ENCODE measurements at places on chromosomes 1 and 21.

GRCh38 chr1:46539972-46540371 lies 11.5 kb downstream of the KNCN start:
- DNase-seq = no peak

DNA sequence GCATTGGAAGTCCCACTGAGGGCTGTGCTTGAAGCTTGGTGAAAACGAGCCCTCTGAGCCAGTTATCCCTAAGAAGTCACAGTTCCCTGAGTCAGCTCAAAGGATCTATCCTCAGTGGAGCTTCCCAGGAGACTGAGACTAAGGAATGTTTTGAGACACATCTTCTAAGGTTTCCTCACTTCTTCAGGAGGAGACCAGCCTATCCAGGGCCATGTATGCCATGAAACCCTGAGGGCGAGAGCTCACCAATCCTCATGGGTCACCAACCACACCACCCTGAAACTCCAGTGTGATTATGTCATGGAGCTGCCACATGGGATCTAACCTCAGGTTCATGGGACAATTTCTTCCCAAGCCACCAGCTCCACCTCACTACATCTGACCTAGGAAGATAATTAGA lies 7.6 kb upstream of the TIE1 start:
- DNase-seq = no peak

DNA sequence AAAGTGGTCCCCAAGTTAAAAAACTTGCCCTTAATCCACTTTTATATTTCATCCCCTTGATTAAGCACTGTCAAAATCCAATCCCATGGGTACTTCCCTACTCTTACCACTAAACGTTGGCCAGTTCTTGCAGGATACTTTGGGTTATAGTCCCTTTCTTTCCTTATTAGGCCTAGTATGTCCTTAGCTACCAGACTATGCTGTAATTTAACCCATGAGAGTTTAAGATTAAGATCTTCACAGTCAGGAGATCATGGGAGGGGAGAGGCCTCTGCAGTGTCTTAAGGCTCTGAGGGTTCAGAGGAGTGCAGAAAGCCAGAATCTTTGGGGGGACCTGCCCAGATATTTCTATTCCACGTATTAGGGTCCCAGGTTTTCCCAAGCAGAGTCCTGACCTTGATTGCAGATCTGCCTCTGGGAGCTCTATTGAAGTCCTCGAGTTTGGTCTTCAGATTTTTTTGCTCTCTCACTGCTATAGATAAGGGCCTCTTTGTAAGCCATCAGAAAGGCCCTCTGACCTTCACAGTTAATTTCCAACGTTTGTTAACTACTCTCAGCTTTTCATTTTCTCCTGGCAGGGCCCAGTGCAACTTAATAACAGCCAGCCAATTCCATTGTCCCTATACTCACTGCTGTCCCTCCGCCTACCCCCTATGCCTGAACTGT lies 9.0 kb upstream of the CGN start:
- no peak for DNase-seq

GRCh38 chr21:33458861-33459260 lies 20.9 kb downstream of the TMEM50B start:
- no peak for DNase-seq

- DNase-seq = no peak
Observed at GRCh38 chr1:230109066-230109465, 42.0 kb downstream of the GALNT2 start.

DNA sequence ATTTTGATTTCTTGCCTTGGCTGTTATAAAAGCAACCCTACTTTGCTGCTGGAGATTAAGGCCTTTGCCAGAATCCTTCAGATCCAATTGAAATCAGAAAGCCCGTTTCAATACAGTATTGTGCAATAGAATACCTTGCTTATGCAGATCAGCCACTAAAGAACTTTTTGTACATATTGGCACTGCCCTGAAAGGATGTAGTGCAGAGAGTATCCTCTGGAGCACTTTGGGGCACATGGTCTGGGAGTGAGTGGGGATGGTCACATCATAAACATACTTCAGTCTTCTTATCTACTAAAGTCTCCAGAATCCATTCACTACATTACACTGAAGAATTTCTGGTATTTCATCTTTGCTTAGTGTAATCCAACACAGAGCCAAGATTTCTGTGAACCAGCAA lies 189.0 kb downstream of the CENPF start:
- DNase-seq = no peak

DNA sequence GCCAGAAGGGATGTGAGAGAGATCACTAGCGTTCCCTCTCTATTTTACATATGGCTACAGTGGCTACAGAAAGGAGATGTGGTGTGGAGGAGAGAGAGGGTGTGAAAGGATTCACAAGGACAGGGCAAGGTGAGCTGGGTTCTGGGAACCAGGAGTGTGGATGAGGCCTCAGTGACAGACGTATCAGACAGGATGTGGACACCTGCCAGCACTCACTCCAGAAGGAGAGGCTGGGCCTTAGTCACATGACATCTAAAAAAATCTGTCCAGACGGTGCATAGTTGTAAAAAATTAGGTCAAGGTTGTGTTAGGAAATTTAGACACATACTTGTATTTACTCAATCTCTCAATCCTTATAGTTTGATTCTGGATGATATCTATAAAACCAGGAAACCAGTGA lies 10.6 kb downstream of the TRIM67 start:
- no peak for DNase-seq

- no peak for DNase-seq
Observed at GRCh38 chr1:185869590-185869989, 135.4 kb downstream of the HMCN1 start.

DNA sequence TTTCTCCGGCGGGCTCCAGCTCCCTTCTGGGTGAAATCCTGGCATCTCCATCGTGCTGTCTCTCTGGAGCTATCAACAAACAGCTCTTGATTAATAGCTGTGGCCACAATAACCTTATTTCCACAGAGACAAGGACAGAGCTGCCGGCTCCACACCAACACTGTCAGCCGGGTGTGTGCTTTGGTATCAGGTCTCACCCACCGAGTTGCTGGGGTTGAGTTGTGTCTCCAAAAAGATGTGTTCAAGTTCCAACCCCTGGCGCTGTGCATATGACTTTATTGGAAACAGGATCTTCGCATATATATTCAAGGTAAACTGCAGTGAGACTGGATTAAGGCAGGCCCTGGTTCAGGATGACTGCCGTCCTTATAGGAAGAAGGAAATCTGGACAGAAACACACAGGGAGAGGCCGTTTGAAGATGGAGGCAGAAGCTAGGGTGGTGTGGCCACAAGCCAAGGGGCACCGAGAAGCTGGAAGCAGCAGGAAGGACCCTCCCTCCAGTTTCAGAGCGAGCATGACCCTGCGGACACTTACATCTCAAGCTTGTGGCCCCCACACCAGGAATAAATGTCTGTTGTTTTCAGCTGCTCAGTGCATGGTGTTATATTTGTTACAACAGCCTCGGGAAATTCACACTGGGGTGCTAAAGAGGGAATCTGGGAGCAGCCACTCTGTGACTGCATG lies 88.4 kb upstream of the TMPRSS2 start:
- no peak for DNase-seq

DNA sequence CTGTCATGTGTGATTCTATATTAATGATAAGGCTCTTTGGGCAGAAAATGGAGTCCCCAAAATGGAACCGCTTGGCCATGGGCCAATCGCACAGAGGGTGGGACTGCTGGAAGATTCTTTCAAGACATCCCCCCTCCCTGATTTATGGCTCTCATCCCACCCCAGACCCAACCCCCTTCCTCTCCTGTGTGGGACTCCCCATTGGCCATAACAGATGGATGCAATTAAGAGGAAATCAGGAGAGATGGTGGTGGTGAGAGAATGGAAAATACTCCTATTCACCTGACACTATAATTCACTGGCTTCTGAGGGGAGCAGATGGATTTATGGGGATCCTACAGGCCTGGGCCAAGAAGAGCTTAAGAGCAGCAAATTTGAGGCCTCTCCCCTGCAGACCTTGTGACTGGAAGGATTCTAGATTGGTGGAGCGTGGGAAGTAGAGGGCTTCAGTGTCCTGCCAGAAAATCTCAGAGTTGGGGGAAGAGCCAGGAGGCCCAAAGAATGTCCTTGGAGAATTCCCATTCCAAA lies 1.7 kb downstream of the IGFN1 start:
- no peak for DNase-seq

DNA sequence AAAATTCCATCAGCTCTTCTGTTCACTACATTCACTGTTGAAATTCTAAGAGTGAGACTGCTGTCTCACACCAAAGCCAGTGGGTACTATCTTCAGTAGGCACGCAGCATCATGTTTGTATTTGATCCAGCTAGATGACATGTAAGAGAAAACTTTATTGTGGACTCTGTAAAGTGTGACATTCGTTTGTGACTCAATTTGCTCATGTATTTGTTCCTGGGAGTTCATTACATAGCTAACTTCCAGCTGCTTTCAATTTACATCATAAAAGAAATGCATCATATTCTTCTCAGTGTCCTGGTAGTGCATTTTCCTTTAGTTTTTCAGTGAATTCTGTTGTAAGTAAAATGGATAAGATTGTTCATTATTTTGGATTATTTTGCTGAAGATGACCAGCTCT lies 31.4 kb downstream of the CTH start:
- DNase-seq = no peak

GRCh38 chr1:159853417-159854115 lies 8.9 kb downstream of the VSIG8 start:
- no peak for DNase-seq

- no peak for DNase-seq
Observed at GRCh38 chr1:165281207-165281901, 75.2 kb downstream of the LMX1A start.

DNA sequence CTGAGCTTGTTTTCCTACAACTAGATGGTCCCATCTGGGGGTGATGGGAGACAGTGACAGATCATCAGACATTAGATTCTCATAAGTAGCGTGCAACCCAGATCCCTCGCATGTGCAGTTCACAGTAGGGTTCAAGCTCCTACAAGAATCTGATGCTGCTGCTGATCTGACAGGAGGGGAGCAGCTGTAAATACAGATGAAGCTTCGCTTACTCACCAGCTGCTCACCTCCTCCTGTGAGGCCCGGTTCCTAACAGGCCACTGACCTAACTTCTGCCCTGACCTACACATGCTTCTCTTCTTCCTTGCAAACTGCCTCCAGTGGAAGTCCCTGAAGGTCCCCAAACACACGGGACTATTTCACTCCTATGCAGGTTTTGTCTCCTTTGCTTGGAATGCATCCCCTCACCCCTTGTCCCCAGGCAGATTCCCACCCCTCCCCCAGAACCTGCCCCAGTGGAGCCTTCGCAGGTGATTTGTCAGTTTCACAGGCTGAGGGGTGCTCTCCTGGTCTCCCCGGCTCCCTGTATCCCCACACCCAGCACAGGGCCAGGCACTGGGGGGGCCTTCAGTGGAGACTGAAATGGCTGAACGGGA lies 5.7 kb upstream of the ZBTB48 start:
- no peak for DNase-seq

GRCh38 chr1:113804421-113805255 lies 7.6 kb downstream of the RSBN1 start:
- peak; percentile 43 for DNase-seq

GRCh38 chr1:239558991-239559390 lies 172.6 kb downstream of the CHRM3 start:
- DNase-seq = no peak

GRCh38 chr21:22585558-22585957 lies 1587.3 kb downstream of the NCAM2 start:
- DNase-seq = no peak

- no peak for DNase-seq
Observed at GRCh38 chr1:167158111-167158812, 62.4 kb upstream of the POU2F1 start.

GRCh38 chr1:1218524-1219200 lies 4.7 kb upstream of the TNFRSF4 start:
- no peak for DNase-seq

- no peak for DNase-seq
Observed at GRCh38 chr1:80023358-80023757, 1016.8 kb upstream of the ADGRL4 start.

DNA sequence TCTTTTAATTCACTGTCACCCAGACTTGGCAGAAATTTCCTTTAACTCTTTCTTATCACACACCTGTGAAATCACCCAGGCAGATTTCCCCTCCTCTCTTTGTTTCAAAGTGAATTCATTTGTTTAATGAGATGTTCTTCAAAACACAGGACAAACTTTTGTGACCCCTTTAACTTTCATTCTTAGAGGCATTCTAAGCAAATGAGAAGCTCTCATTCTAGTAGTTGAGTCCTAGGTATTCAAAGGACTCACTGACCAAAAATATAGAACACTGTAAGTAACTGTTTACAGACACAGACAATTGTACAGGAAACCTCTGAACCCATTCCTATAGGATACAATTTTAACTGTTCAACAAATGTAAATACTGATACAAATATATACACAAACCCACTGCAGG lies 16.9 kb downstream of the LRRC8C start:
- no peak for DNase-seq

DNA sequence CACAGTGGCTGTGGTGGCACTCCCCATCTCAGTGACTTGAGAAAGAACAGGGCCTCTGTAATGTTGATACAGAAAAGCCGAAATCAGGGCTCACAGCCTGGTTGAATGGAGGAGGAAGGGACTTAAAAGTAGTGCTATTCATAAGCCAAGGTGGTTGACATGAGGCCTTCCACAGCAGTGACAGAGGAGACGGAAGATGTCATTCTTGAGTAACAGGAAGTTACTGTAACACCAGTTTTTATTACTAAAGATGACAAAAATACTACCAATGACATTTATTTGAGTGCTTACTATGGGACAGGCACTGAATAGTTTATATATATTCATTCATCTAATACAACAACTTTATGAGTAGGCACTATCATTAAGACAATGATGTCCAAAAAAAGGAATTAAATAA lies 52.8 kb upstream of the GNG12 start:
- no peak for DNase-seq

- DNase-seq = no peak
Observed at GRCh38 chr1:162697140-162697895, 65.1 kb downstream of the DDR2 start.

DNA sequence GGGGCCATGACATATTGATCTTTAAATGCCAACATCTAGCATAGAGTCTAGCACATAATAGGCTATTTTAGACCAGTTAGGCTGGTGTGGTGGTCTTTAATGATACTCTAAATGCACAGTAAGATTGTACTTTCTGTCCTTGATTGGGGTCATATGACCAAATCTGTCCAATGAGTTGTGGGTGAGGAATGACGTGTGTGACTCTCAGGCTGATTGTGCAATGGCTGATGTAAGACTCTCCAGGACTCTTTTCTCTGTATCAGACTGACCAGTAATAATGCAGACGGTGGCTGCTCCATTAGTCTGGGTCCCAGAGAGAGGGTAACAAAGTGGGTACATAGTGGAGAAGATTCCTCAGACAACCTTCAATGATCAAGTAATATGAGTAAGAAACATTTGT lies 541.6 kb upstream of the CAMK1G start:
- no peak for DNase-seq

- no peak for DNase-seq
Observed at GRCh38 chr21:41801321-41802197, 34.7 kb upstream of the RIPK4 start.

DNA sequence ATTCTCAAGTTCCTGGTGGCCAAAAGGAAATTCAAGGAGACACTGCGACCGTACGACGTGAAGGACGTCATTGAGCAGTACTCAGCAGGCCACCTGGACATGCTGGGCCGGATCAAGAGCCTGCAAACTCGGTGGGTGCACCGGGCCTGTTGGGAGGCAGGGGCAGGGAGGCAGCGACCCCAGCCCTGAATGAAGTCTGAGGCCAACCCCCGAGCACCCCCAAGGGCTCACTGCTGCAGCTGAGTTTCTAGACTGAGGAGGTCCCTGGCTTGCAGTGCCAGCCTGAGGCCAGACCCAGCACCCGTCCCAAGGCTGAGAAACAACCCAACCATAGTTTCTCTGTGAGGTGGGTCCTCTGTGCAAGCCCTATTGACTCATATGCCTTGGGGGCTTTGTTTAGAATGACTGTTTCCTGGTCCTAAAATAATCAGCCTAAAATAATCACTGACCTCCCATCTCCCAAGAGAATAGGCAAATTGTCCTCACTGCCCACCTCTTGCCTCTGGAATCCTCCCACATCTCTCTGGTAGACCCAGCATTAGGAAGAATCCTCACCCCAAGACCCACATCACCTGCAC lies 27.1 kb downstream of the CITED4 start:
- no peak for DNase-seq
